ENCODE measurements at places on chromosomes 6 and 20. TPM values are rescaled to one million over a fixed set of nuclear protein-coding genes. Genes with fewer than 3 reads are reported as not detected.

DNA sequence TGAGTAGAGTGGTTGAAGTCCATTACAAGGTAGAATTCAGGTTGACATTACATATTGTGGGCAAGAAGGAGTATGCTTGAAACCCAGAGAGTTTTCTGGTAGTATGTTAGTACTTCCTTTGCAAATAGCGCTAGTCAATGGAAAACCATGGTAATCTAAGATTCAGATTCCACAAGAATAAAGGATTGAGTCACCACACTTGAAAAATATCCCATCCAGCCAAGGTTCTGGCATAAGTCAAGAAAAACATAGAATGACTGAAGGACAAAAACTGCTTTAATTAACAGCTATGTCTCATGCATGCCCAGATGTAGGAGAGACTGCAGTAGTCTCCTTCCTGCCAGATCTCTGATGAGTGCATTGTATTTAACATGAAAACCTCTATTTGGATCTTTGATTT is 469.8 kb downstream of the BMP2 start:
- no peak overlapping the region for H3K27ac ChIP-seq
- H3K4me3 ChIP-seq = no peak overlapping the region
- no peaks in the 10 kb centered on the region for H3K27me3 ChIP-seq
- DNase-seq = no peak

CST1 gene
- not detected for polyA plus RNA-seq

DNA sequence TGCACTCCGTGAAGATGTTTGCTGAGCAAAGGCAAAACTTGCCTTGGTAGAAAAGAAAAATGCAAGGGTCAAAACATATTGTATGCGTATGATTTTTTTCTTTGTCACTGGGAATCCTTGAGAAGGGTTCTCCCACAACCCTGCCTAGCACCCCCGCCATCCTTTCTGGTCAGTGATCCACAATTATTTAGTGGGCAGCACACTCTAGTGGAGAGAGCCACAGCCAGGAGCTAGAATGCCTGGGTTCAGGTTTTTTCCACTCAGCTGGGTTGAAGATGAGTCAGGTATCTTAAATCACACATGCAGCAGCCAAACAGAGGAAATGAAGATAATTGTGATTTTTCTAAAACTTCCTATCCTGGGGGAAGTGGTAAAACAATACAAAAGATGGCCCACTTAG is 243.1 kb downstream of the PKHD1 start:
- H3K4me1 ChIP-seq = no peaks in the 10 kb centered on the region
- H3K27me3 ChIP-seq = no peaks in the 10 kb centered on the region
- DNase-seq = no peak
- H3K27ac ChIP-seq = no peak overlapping the region
- H3K36me3 ChIP-seq = no peaks in the 10 kb centered on the region

GRCh38 chr6:139325125-139325524 is 33.3 kb upstream of the TXLNB start:
- H3K27me3 ChIP-seq = no peaks in the 10 kb centered on the region
- no peak for DNase-seq
- H3K4me1 ChIP-seq = no peaks in the 10 kb centered on the region
- no peaks in the 10 kb centered on the region for H3K36me3 ChIP-seq
- no peak overlapping the region for H3K27ac ChIP-seq

ROS1 gene
- not detected for polyA plus RNA-seq

CDK5RAP1 gene
- polyA plus RNA-seq = 18.4 TPM

- H3K27ac ChIP-seq = no peak overlapping the region
- H3K36me3 ChIP-seq = no peaks in the 10 kb centered on the region
- no peak for DNase-seq
- H3K4me3 ChIP-seq = no peak overlapping the region
- H3K4me1 ChIP-seq = no peaks in the 10 kb centered on the region
Measured at GRCh38 chr6:166815629-166816028, 140.7 kb downstream of the RNASET2 start.

DNAJC5 gene
- 12.3 TPM for polyA plus RNA-seq

DNA sequence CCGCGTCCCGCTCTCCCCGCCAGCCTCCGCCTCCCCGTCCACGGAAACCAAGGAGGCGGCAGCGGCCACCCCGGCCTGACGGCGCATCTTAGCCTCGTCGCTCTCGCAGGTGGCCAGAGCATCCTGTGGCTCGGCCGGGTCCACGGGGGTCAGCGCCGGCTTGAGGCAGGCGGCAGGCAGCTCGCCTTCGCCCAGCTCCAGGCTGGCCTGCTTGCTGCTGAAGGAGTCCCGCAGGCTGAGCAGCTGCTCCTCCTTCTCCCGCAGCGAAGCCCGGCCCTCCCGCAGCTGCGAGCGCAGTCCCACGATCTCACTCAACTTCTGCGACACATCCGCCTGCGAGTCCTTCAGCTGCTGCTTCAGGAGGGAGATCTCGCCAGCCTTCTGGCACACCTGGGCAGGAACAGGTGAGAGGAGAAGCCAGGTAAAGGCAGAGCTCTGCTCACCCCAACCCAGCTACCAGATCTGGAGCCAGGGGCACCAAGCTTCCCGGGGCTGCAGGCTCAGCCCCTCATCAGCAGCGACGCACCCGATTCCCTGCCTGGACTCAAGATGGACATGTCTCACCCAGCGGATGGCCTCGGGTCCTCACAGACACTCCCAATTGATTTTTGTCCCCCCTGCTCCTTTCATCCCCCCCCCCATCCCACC is 5.2 kb upstream of the FASTKD5 start:
- H3K27me3 ChIP-seq = no peaks in the 10 kb centered on the region
- no peaks in the 10 kb centered on the region for H3K4me1 ChIP-seq
- no peak for DNase-seq
- no peaks in the 10 kb centered on the region for H3K36me3 ChIP-seq

GRCh38 chr20:63400486-63401210 is 39.5 kb upstream of the CHRNA4 start:
- DNase-seq = no peak
- no peaks in the 10 kb centered on the region for H3K36me3 ChIP-seq
- no peaks in the 10 kb centered on the region for H3K4me1 ChIP-seq

TNFRSF21 gene
- 18.3 TPM for polyA plus RNA-seq

C20orf202 gene
- polyA plus RNA-seq = 0.22 TPM

GRCh38 chr6:37284781-37285180 is 26.8 kb upstream of the TMEM217 start:
- H3K36me3 ChIP-seq = no peaks in the 10 kb centered on the region
- no peaks in the 10 kb centered on the region for H3K27me3 ChIP-seq
- no peak for DNase-seq
- peaks cover 10% of the 10 kb centered on the region for H3K4me1 ChIP-seq
- no peak overlapping the region for H3K4me3 ChIP-seq
- H3K27ac ChIP-seq = no peak overlapping the region

- H3K27me3 ChIP-seq = no peaks in the 10 kb centered on the region
- DNase-seq = no peak
- no peak overlapping the region for H3K4me3 ChIP-seq
Measured at GRCh38 chr6:141700819-141701218, 431.9 kb upstream of the GJE1 start.

SLC17A4 gene
- not detected for polyA plus RNA-seq

DNA sequence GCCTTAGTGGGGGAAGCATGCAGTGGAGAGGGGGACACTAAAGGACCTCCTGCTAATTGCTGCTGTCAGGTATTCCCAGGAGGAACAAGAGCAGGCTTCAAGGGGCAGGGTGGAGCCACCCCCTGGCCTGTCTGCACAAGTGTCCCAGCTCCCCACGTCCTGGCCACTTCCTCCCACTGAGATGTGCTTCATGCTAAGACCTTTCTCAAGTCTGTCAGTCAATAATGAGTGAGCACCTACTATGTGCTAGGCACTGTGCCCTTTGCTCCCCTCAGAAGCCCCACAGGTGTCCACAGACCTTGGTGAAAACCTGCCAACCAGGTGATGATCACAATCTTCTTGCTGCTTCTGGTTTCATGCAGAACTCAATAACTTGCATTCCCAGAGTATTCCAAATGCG is 147.9 kb downstream of the UNC5CL start:
- H3K4me1 ChIP-seq = peaks cover 9% of the 10 kb centered on the region
- no peak for DNase-seq
- H3K36me3 ChIP-seq = no peaks in the 10 kb centered on the region
- no peaks in the 10 kb centered on the region for H3K27me3 ChIP-seq
- H3K27ac ChIP-seq = no peak overlapping the region

DNA sequence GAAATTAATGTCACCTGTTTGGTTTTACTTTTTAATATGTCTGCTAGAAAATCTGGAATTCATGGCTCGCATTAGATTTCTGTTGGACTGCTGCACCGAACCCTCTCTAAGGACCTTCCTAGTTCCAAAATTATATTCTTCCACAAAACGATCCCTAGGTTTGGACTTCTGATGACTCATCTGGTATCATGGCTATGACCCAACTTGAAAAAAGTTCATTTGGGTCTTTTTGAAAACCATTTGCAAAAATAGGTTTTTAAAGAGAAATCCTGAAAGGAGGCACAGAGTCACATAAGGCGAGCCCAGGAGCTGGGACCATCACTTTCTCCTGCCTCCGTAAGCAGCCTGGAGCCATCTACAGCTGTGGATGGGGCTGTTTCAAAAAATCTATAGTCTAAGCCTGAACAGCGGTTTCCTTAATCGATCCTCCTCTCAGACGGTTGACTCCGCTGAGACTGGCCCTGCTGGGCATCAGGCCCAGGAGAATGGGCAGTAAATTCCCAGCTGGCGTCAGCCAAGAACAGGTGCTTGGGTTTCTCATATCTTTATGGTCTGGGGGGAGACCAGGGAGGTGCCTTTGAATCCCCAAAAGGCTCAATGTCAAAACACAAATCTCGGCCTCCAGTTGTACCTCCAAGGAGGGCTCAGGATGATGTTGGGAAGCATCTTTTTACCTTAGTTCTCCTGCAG is 44.6 kb downstream of the SLC24A3 start:
- no peak for DNase-seq
- no peaks in the 10 kb centered on the region for H3K4me1 ChIP-seq
- H3K27ac ChIP-seq = no peak overlapping the region
- no peak overlapping the region for H3K4me3 ChIP-seq

DNA sequence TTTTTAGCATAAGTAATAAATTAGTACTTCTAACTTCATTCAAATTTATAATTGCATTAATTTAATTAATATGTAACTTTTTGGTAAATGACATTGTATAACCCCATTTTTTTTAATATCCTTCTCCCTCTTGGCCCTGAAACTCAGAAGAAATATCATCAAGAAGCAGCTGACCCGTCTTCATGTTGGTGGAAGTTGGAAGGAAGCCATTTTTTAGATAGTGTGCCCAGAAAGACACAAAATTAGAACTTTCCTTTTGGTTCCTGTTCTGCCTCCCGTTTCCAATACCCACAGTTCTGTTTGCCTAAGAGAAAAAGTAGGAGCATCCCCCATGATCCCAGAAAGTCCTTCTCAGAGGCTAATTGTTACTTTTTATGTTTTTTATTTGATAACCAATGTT is 65.5 kb downstream of the PLCB4 start:
- no peaks in the 10 kb centered on the region for H3K36me3 ChIP-seq
- H3K27ac ChIP-seq = no peak overlapping the region
- DNase-seq = no peak
- H3K4me1 ChIP-seq = no peaks in the 10 kb centered on the region
- no peaks in the 10 kb centered on the region for H3K27me3 ChIP-seq

- peaks cover 5% of the 10 kb centered on the region for H3K4me1 ChIP-seq
- no peak for DNase-seq
- H3K4me3 ChIP-seq = no peak overlapping the region
- H3K27me3 ChIP-seq = no peaks in the 10 kb centered on the region
- no peak overlapping the region for H3K27ac ChIP-seq
- no peaks in the 10 kb centered on the region for H3K36me3 ChIP-seq
Measured at GRCh38 chr6:125984311-125984710, 2.0 kb upstream of the TRMT11 start.

DNA sequence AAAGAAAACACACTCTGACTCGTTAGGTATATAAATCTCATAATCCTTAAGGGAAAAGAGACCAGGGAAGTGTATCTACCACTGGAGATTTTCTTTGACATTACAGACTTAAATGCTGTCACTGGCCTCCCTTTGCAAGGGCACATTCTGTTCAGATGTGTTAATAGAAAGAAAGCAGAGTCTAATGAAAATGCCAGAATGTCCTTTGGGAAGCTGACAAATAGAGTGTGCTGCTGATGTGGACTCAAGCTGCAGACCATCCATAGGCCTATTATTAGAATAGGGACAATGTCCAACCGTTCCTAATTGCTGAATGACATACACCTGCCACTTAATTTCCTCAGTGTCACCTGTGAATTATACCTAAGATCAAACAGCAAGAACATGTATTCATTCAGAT is 41.2 kb downstream of the SLC35D3 start:
- no peaks in the 10 kb centered on the region for H3K36me3 ChIP-seq
- H3K4me3 ChIP-seq = no peak overlapping the region
- no peaks in the 10 kb centered on the region for H3K27me3 ChIP-seq
- H3K27ac ChIP-seq = no peak overlapping the region

DNA sequence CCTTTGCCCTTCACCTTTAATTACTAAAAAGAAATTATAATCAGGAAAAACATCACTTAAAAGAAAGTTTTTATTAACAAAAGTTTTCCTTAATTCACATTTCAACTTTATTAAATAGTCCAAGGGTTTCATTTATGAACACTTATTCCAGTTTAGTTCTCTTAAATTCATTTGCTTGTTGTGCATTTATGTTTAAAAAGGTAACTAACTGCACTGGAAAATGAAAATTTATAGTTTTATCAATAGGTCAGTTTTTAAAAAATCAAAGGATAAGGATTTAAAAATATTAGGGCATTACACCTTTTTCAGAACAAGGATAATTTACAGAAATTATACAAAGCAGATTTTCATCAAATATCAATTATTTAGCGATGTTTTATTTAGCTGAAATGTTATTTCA is 958 bp upstream of the ATP5F1E start:
- no peak for DNase-seq
- H3K4me1 ChIP-seq = peaks cover 6% of the 10 kb centered on the region
- peak overlapping the region; percentile 86 for H3K4me3 ChIP-seq
- no peaks in the 10 kb centered on the region for H3K27me3 ChIP-seq

DNA sequence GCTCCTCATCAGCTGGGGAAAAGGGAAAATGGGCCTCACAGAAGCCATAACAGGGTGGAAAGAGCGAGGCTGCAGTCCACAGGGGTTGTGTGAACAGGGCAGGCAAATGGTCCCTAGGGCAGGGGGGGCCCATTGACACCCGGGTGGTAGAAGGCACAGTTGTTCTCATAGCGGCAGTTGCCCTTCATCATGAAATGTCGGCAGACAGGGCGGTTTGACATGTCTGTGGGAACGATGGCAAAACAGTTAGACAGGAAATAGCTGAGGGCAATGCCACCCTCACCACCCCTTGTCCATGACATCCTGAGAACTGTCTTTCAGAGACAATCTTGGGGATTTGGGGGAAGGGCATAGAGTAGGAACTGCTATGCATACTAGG is 15.6 kb downstream of the PPP1R10 start:
- DNase-seq = no peak
- H3K4me1 ChIP-seq = no peaks in the 10 kb centered on the region
- no peaks in the 10 kb centered on the region for H3K27me3 ChIP-seq
- H3K4me3 ChIP-seq = no peak overlapping the region
- H3K27ac ChIP-seq = no peak overlapping the region
- no peaks in the 10 kb centered on the region for H3K36me3 ChIP-seq

- no peaks in the 10 kb centered on the region for H3K36me3 ChIP-seq
- no peak overlapping the region for H3K4me3 ChIP-seq
- no peaks in the 10 kb centered on the region for H3K27me3 ChIP-seq
- H3K4me1 ChIP-seq = peaks cover 7% of the 10 kb centered on the region
- no peak for DNase-seq
Measured at GRCh38 chr6:113560908-113561307, 296.2 kb upstream of the MARCKS start.

PRL gene
- polyA plus RNA-seq = 0.08 TPM

COL21A1 gene
- polyA plus RNA-seq = 15.7 TPM

TSPO2 gene
- not detected for polyA plus RNA-seq

LAMA4 gene
- polyA plus RNA-seq = 84.7 TPM

SIRPD gene
- not detected for polyA plus RNA-seq
